ENCODE measurements at places on chromosomes 7 and 10.

DNA sequence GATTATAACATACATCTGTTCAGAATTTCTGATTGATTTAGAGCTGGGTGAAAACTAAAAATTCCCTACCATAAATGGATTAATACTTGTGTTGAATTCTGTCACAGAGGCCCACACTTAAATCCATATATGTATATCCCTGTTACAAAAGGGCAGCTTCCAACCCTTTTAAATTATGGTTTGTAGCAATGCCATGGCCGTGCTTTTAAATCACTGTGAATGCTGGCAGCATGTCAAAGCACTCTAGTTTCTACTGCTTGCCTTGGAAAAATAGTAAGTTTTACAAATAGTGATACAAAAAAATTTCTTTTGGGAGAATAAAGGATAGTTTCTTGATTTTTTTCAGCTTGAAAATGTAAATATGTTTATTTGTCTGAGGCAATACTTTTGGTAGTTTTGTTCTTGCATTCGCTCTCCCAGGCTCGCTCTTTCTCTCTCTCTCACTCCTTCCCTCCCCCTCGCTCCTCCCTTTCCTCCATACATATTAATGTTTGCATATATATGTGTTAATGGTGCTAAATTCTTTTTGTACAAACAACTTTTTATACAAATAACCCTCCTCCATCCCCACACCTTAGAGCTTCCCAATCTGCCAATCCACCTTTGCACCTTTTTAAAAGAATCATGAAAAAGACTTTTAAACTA is 29.8 kb downstream of the TES start:
- DNase-seq: no peak

DNA sequence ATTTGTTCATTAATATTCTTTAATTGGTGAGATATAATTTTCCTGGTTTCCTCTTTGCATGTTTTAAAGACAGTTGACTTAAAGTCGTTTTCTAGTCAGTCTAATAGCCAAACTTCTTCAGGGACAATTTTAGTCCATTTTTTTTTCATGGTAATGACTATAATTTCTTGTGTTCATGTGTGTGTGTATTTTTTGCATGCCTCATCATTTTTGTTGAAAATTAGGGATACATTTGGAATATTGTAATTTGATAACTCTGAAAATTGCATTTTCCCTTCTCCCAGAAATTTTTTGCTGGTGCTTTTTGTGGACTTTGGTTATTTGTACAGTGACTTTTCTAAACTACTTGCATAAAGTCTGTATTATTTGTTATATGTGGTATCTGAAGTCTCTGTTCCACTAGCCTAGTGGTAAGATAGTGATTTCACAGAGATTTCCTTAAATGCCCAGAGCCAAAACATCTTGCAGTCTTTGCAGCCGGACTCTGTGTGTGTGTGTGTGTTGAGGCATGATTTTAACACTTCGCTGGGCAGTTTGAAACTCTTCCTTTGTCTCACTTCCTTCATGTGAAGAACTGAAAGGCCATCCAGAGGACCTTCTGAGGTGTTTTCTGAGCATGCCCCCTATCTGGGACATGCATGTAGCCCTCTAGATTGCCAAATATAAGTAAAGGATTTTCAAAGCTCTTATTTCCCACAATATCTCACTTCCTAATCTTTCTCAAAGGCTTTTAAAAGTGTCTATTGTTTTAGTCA is 40.9 kb upstream of the ZNF365 start:
- DNase-seq: no peak

DNA sequence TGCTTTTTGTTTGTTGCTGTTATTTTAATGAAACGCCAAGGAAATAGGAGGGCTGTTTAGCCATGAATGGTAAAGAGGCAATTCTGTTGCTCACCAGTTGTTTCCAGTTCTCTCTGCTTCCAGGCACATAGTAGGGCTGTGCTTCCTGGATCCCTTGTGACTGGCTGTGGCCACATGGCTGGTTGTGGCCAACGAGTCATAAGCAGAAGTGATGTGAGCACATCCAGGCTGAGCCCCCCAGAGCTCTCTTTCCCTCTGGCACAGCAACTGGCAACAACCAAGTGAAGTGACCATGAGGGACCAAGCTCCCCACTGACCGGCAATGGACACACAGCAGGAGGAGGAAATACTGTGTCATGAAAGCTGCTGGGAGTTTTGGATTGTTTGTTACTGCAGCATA is 10.3 kb downstream of the GRID1 start:
- no peak for DNase-seq

GRCh38 chr7:25726781-25727311 is 425.2 kb upstream of the NFE2L3 start:
- no peak for DNase-seq

GRCh38 chr7:41700044-41700471 is 2.8 kb downstream of the INHBA start:
- no peak for DNase-seq

- no peak for DNase-seq
These were observed at the start of gene NRAP for GRCh38 chr10:113663908-113664307. Gene NRAP, minus strand, starts transcription at chr10:113664041. Its CDS starts 159 bp downstream, at chr10:113663882.

DNA sequence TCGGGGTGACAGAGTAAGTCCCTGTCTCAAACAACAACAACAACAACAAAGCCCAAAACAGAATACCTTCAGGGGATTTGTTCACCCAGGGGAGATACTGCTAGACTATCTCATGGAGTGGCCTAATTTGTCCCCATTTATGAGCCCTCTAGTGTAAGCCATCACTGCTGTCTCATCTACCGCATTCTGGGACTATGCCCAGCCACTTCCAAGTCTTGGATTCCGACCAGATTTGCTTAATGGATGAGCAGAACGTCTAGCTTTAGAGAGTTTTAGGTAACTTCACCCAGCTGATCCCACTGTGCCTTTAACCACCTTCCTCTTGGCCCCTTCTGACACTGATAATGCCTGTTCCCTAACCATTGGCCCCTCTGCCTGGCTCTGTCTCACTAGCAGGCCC is 47.1 kb downstream of the PAPSS2 start:
- DNase-seq: no peak

DNA sequence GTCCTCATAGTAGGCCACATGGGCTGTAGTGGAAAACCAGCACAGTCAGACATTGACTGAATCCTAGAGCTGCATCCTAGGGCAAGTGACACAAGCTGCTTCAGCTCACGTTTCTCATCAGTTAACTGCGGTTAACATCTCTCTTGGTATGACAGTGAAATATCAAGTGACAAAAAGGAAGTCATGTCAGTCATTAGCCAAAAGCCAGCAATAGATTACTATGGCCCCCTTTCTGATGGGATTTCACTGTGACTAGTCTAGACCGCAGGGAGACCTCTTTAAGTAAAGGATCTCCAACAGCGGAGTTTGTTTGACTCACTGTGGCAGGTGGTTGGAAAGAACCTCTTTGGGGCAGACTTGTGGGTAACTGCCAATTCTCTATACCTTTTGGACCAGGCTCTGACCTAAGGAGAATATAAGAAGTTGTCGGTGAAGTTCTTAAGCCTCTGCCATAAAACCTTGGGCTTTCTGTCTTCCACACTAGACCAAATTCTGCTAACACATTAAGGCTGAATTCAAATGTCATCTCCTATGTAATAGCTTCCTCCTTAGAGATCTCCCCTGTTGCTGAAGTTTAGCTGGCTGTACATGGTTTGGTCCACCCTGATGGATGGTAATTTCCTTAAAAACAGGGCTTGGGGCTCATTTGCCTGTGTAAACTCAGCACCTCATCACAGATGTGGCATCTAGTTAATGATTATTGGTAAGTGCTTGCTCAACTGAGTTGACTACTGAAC is 115.3 kb downstream of the SGMS1 start:
- DNase-seq: peak; percentile 34

GRCh38 chr10:43982250-43982649 is 333.6 kb upstream of the ZNF32 start:
- DNase-seq: no peak

DNA sequence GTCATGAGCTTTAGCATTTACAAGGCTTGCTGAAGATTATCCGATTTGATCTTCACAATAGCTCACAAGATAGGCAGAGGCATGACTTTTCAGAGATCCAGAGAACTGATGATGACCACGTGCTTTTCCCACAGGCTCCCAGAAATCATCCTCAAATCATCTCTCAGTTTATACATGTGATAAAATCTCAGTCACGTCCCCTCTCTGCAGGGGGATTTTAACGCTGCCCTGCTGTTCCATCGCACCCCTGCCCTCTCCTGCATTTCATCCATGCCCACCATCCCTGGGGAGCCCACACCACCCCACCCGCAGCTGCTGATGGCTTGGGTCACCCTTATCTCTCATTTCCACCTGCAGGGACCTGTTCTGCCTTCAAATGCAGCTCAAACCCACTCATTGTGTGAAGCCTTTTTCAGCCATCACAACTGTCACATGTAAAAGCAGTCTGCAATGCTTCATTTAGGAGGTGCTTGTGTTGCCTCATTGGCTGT is 141.8 kb downstream of the DIP2C start:
- DNase-seq: no peak

DNA sequence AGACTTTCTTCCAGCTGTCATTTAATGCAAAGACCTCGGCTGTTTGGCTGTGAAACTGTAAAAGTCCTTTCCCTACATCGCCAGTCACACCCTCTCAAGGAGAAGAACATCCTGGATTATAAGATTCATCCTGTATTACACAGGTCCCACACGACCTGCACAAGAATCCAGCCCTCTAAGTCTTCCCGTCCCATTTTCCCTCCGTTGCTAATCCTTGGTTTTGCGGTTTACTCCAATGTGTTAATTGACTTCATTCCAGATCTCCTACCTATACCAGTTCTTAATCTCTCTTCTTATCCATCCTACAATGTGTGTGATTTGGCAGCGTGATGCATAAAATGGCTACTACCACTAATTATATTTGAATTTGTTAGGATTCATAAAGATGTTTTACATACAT is 110.4 kb downstream of the COL28A1 start:
- DNase-seq: no peak

DNA sequence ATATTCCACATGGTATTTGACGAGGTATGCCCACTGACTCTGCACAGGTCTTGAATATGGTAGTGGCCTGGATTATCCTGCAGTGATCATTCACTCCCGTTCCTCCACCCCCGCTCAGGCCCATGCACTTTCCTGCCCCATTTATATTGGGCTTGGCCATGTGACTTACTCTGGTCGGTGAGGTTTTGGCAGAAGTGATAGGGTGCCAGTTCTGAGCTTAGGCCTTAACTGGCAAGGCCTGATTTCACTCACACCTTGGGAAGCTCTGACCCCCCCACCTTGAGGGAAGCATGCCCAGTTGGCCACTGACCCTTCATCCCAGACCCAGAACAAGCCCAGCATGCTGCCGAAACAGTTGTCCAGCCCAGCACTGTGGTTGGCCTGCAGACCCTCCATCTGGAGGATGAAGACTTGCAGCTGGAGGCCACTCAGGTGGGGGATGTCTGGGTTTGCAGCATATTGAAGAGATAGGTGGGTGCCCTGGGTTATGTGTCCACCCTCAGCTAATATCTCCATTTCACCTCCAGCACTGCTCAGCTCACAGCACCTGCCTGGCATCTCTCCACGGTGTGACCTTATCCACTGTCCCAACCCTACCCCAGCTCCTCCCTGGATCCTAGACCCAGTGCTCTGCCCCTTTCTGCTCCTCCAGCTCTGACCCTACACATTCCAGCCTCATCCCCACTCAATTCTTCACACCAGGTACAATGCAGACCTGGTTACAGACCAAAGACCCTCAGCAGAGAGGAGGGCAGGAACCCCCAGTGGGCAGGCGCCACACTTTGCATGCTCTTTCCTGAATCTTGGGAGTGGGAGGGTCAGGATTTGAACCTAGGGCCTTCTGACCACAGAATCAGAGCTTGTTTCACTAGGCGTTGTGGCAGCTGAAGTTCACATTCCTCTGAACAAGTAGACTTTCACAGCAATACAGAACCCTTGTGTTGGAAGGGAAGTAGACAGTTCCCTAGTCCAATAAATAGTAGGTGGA is 138.1 kb upstream of the CHST15 start:
- DNase-seq: no peak

DNA sequence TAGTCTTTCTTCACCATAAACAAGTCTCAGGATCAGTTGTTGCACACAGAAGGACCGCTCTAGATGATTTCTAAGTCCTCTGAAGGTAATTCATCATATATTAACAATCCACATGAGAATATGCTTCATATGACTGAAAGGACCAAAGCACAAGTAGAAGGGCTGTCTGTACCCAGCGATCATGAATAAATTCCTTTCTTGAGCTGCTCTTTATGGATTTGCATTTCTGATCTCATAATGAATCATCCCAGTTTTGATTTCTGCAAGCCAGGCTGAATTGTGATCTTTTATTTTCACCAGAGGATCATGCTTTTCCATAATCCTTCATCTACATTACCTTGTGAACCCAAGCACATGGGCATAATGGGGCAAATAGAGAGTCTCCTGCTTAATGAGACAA is 675.6 kb downstream of the MAGI2 start:
- no peak for DNase-seq

- no peak for DNase-seq
These were observed 90.4 kb upstream of the KAT6B start for GRCh38 chr10:74736029-74736428.

DNA sequence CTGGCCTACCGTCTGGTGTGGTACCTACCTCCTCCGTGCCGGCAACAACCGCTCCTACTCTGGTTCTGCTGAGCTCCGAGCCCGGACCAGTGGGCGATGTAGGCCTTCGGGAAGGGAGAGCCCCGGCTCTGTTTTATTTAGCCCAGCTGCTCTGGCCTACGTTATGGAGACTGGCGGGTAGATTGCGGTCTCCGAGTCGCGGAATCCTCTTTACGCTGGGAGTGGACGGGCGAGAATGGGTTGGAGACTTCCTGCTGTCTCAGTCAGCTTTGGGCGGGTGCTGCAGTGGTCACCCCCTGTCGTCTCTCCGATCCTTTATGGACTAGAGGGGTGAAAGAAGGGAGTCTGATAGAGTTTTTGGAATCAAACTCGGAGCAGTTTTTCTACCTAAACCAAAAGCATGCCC is 406 bp downstream of the CBLL1 start:
- peak; percentile 67 for DNase-seq

- no peak for DNase-seq
These were observed 366.4 kb downstream of the SEMA3D start for GRCh38 chr7:84820481-84820880.

DNA sequence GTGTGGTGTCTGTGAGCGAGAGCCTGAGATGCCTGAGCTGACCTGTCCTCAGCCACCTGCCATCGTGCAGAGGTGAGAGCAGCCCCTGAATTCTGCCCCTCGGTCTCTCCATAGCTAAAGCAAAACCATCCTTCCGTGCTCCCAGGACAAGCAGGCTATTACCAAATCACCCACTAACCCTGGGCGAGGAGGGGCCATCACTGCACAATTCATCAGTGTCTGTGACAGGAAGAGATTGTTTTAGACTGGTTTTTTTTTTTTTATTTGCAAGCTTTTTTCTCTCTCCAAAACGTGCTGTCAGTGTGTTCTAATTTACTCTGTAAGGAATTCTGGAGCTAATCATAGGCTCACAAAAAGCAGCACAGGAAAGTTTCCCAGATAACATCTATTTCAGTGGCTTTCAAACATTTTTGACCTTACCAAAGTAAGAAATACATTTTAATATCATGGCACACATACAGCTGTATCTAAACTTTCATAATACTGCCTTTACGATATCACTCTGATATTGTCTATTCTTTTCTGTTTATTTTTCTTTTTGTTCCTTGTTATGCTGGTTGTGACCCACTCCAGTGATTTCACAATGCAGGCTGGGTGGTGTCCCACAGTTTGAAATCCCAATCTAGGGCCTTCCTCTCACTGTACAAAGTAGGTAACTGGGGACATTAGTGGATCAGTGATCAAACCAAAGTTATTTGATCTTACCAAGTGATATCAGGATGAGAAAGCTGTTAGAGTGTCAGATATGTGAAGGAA is 62.8 kb downstream of the EGFR start:
- no peak for DNase-seq

- DNase-seq: no peak
These were observed 3.4 kb downstream of the BAG3 start for GRCh38 chr10:119654540-119654939.

GRCh38 chr7:935164-935873 is 19.2 kb downstream of the ADAP1 start:
- DNase-seq: no peak

All from ACHN (cell line).